CD4-positive, alpha-beta memory T cell (primary cell): ENCODE measurements at places on chromosomes 11 and 22. TPM values are rescaled to one million over a fixed set of nuclear protein-coding genes. Genes with fewer than 3 reads are reported as not detected.

DNA sequence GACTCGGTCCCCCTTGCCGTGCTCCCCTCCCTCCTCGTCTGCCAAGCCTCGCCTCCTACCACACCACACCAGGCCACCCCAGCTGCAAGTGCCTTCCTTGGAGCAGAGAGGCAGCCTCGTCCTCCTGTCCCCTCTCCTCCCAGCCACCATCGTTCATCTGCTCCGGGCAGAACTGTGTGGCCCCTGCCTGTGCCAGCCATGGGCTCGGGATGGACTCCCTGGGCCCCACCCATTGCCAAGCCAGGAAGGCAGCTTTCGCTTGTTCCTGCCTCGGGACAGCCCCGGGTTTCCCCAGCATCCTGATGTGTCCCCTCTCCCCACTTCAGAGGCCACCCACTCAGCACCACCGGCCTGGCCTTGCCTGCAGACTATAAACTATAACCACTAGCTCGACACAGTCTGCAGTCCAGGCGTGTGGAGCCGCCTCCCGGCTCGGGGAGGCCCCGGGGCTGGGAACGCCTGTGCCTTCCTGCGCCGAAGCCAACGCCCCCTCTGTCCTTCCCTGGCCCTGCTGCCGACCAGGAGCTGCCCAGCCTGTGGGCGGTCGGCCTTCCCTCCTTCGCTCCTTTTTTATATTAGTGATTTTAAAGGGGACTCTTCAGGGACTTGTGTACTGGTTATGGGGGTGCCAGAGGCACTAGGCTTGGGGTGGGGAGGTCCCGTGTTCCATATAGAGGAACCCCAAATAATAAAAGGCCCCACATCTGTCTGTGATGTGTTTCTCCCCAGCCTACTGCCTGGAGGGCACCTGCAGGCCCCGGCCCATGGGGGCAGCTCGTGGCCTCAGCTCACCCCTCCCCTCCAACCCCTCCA is 29.8 kb downstream of the CAPN1 start:
- peaks cover 11% of the 10 kb centered on the region for H3K4me1 ChIP-seq
- peaks cover 22% of the 10 kb centered on the region for H3K36me3 ChIP-seq
- DNase-seq, result no peak
- no peak overlapping the region for H3K27ac ChIP-seq

RASD2 gene
- not detected for total RNA-seq

- peaks cover 5% of the 10 kb centered on the region for H3K27me3 ChIP-seq
- no peaks in the 10 kb centered on the region for H3K36me3 ChIP-seq
- DNase-seq, result no peak
- no peak overlapping the region for H3K4me3 ChIP-seq
- no peak overlapping the region for H3K27ac ChIP-seq
Observed at GRCh38 chr11:1637628-1638027, 8.1 kb downstream of the KRTAP5-5 start.

DNA sequence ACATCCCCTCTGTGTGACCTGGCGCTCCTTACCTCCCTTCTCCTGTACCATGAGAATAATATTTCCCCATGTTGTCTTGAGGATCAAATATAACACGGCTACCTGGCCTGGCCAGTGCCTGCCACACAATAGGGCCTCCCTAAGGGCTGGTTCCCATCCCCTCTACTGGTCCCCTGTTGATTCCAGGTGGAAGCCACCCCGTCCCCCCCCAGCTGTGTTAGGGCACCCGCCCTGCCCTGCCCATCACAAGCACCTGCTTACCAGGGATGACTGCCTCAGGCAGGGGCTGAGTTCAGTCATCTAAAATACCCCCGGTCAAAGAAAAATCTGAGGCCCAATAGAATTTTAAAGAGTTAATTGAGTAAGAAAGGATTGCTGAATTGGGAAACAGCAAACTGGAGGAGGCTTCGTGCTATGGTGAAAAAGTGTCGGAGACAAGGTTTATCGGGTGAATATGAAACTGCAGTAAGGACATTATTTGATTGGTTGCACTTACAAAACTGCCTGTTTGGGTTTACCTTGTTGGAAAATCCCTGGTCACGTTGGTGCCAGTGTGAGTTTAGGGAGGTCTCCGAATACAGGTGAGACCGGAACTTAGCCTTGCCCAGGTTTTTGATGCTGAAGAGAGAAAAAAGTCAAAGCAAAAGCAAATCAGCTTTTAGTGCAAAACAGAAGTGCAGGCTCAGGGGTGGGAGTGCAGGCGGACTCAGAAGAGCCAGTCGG is 5.2 kb downstream of the APOL1 start:
- peaks cover 15% of the 10 kb centered on the region for H3K36me3 ChIP-seq
- no peak for DNase-seq

SAA1 gene
- total RNA-seq, result not detected

GRCh38 chr11:78860720-78861422 is 286.2 kb upstream of the NARS2 start:
- no peaks in the 10 kb centered on the region for H3K27me3 ChIP-seq
- no peak for DNase-seq
- H3K4me1 ChIP-seq, result no peaks in the 10 kb centered on the region

DNA sequence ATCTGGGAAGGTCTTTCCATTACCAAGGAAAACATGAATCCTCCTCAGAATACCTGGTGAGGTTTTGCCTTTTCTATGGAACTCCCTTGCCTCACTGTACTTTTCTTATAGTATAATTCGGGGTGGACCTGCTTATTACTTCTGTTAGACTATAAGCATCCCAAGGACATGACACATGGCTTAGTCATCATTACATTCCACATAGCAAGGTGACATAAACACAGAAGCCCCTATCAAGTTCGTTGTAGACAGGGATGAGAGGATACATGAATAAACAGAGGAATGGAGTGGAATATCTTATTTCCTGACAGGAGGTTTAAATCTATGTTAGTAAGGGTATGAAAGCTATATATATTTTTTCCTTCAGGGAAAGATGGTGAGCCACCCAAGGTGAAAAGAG is 532.2 kb upstream of the CCDC90B start:
- H3K36me3 ChIP-seq, result no peaks in the 10 kb centered on the region
- H3K4me1 ChIP-seq, result no peaks in the 10 kb centered on the region
- no peak overlapping the region for H3K4me3 ChIP-seq

- DNase-seq, result no peak
- no peak overlapping the region for H3K27ac ChIP-seq
- no peak overlapping the region for H3K4me3 ChIP-seq
- no peaks in the 10 kb centered on the region for H3K4me1 ChIP-seq
- no peaks in the 10 kb centered on the region for H3K27me3 ChIP-seq
Observed at GRCh38 chr22:25903294-25903693, 161.3 kb downstream of the MYO18B start.

EXT2 gene
- 30.3 TPM for total RNA-seq

BTBD18 gene
- not detected for total RNA-seq

GRCh38 chr11:69531071-69531716 is 49.7 kb downstream of the LINC01488 start:
- H3K4me1 ChIP-seq, result no peaks in the 10 kb centered on the region
- H3K27ac ChIP-seq, result no peak overlapping the region
- no peak for DNase-seq
- H3K4me3 ChIP-seq, result no peak overlapping the region
- H3K36me3 ChIP-seq, result no peaks in the 10 kb centered on the region

GRCh38 chr11:125201525-125202141 is 37.1 kb downstream of the PKNOX2 start:
- no peaks in the 10 kb centered on the region for H3K4me1 ChIP-seq
- H3K4me3 ChIP-seq, result no peak overlapping the region
- no peak overlapping the region for H3K27ac ChIP-seq
- DNase-seq, result no peak
- H3K36me3 ChIP-seq, result no peaks in the 10 kb centered on the region
- H3K27me3 ChIP-seq, result no peaks in the 10 kb centered on the region

GPR83 gene
- total RNA-seq, result not detected

DNA sequence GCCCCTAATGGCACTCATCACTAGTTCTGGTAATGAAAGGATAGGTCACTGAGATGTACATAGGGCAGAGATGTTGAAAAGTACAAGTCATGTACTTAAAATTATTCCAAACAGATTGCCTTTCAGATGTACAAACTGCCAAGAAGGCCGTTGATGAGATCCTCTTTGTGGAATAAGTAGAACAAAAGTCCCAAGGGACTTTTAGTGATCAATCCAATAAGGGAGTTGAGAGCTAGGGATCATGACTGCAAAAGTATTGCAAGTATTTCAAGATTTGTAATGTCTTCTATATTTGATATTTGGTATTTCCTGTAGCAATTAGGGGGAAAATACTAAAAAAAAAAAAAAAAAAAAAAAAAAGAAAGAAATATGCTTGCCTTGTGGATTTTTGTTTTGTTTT is 82.2 kb downstream of the ATG16L2 start:
- H3K4me3 ChIP-seq, result no peak overlapping the region
- no peaks in the 10 kb centered on the region for H3K36me3 ChIP-seq
- H3K4me1 ChIP-seq, result no peaks in the 10 kb centered on the region
- DNase-seq, result no peak
- no peaks in the 10 kb centered on the region for H3K27me3 ChIP-seq

SYCE3 gene
- not detected for total RNA-seq
